ENCODE measurements at places on chromosomes 11 and 22.

DNA sequence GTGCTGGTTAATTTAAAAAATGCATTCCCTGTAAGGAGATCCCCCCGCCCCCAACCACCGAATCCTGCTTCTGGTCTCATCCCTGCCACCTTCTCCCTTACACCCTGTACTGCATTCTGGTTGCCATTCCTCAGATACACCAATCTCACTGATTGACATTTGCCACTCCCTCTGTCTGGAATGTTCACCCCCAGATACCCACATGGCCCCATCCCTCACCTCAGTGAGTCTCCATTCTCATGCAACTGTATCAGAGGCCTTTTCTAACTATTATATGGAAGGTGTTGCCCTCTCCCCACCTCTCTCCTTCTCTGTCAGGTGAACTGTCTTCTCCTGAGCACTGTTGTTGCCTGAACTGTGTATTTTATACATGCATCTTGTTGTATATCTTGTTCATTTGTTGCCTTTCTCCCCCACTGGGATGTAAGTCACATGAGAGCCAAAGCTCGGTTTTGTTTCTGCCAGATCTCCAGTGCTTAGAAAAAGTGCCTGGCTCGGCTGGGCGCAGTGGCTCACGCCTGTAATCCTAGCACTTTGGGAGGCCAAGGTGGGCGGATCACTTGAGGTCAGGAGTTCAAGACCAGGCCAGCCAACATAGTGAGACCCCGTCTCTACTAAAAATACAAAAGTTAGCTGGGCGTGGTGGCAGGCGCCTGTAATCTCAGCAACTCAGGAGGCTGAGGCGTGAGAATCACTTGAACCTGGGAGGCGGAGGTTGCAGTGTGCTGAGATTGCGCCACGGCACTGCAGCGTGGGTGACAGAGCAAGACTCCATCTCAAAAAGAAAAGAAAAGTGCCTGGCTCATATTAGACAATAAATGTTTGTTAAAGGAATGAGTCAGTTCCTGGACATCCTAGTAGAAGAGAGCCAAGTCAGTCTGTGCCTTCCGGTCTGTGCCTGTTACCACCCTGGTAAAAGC lies 61.0 kb downstream of the TNRC6B start:
- peak; percentile 72 for DNase-seq

- DNase-seq, result no peak
These were observed 370.2 kb downstream of the CTTN start for GRCh38 chr11:70768346-70769095.

- no peak for DNase-seq
These were observed 2.1 kb downstream of the LGALS12 start for GRCh38 chr11:63508009-63508408.

DNA sequence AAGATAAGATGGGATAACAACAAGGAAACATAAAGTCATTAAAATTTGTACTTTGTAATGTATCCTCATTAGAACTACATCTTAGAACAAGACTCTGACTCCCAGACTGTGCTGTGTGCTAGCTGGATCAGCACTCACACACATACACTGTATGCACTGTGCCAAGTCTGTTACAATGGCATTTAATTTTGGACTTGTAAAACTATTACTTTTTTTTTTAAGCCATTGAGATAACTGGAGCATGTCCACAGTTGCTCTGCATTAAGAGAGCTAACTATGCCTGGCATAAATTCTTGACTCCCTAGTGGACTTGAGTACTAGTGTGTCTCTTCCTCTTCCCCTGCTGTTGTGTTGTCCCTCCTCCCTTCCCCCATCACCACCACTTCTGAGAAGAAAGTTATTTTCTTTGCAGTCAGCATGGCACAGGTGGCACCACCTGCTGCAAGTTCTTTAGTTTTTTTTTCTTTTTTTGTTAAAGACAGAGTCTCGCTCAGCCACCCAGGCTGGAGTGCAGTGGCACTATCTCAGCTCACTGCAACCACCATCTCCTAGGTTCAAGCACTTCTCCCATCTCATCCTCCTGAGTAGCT lies 268.6 kb downstream of the TMEM135 start:
- no peak for DNase-seq

DNA sequence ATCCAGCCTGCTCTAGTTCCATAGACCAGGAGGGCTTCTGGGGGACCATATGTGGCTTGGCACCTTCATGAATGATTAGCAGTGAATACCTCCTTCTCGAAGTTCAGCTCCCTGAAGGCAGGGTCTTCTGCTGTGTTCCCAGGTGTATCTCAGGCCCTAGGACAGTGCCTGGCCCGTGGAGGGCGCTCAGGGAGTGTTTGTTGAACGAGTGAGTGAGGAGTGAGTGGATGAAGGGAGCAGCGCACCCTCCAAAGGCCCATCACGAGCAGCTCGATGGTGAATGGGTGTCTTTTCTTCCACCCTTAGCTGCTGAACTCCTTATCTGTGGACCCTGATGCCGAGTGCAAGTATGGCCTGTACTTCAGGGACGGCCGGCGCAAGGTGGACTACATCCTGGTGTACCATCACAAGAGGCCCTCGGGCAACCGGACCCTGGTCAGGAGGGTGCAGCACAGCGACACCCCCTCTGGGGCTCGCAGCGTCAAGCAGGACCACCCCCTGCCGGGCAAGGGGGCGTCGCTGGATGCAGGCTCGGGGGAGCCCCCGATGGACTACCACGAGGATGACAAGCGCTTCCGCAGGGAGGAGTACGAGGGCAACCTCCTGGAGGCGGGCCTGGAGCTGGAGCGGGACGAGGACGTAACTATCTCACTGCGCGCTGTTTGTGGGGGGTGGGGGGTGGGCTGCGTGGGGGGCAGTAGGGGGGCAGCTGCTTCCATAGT lies 9.5 kb downstream of the ANO1 start:
- DNase-seq, result no peak

DNA sequence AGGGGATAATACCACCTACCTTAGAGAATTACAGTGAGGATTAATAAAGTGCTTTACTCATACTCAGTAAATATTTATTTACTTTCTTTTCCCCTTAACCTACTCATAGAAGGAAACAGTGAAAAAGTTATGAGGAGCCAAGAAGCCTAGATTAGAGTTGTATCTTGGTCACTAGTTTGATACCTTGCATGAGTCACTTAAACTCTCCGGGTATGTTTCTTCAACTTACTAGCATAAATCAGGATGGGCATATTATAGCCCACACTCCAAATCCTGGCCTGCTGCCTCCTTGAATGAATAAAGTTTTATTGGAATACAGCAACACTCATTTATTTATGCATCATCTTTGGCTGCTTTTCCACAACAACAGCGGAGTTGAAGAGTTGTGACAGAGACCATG lies 8.2 kb downstream of the FBXO3 start:
- no peak for DNase-seq

DNA sequence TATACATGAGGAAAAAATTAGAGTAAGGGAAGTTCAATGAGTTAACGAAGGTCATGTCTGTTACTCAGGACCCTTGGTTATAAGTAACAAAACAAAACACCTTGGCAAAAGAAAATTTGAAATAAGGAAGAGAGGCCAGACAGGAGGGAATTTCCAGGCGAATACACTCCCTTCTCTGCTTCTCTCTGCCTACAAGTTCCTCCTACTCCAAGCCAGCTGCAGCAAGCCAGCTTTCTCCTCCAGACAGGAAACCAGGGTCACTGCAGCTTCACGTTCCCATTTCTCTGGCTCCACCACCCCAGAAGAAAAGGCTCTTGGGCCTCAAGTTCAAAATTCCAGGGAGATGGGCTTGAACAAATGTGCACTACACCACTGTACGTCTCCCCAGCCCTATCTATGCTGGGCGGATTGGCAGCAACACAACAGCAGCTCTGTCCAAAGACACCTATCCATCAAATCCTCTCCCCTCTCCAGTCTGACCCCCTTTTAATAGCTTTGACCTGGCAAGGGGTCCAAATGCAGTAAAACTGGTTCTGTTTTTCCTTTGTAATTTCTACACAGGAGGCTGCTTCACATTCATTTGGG lies 27.7 kb downstream of the SMCO4 start:
- no peak for DNase-seq

DNA sequence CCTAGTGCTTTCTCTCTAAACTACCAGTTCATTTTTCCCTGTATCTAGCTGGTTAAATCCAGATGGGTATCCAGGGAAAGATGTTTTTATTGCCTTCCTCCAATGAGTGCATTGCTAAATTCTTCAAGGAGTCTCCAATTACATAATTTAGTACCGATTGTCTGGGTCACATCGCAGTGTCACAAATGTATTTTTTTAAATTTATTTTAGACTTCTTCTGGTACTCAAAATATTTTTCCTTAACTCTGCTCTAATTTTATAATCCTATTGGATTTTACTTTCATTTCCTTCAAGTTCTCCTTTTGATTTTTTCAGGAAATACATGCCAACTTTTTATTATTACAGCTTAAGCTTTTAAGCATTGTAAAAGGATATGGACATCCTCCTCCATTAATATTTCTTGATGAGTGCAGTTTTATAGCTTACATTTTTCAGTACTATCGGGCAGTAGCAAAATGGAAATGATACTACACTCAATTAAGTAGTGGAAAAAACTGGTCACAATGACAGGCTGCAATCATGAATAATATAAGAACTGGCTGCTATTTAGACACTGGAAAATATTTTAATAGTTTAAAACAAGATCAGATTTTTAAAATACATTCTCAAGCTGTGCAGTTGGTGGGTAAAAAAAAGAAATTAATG lies 20.3 kb downstream of the BBOX1 start:
- no peak for DNase-seq

GRCh38 chr22:24335496-24335895 lies 64.9 kb downstream of the SPECC1L start:
- DNase-seq, result no peak

GRCh38 chr22:32994041-32994830 lies 63.9 kb downstream of the SYN3 start:
- DNase-seq, result no peak

GRCh38 chr22:38490475-38490874 lies 15.6 kb downstream of the DDX17 start:
- DNase-seq, result no peak

DNA sequence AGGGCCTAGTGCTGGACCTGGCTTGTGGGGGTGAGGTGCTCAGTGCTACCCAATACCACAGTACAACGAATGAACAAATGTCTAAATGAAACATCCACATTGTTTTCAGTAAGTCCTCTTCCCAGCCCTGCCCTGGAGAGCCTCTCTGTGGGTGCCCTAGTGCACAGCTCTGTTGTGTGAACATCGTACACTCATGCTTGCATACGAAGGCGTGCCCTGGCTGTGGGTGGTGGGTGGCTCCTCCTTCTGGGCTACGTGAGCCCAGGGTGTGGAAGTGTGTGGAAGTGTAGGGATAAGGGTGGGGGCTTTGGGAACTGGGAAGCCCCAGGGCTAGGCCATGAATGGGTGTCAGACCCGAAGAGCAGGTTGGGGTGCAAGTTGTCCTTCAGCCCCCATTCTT lies 592 bp upstream of the NLRX1 start:
- no peak for DNase-seq

DNA sequence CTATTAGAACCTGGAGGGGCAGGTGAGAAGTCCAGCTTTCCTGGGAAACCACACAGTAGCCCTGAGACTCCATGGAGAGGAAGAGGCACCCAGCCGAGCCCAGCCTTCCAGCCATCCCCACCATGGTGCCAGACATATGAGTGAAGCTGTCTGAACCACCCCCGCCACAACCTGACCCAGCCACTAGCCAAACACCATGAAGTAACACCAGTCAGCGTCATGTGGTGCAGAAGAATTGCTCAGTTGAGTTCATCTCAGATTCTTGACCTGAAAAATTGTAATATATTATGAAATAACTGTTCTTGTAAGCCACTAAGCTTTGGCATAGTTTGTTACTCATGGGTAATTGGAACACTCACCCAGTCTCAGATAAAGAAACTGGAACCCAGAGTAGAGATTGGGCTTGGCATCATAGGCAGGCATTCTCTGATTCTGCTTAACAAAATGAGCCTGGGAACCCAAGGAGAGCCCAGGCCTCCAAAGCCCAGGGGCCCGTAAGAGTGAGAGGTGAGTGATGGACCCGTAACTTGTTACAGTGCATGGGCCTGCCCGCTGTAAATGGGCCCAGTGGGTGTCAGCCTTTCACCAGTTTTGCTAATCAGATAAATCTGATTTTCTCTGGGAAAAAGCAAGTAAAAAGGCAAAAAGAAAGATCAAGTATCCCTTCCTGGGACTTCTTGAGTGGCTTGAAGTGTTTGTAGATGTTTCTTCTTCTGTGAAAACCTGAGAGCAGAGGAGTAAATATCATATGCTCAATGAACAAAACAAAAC lies 305.5 kb downstream of the DDX10 start:
- DNase-seq, result no peak

DNA sequence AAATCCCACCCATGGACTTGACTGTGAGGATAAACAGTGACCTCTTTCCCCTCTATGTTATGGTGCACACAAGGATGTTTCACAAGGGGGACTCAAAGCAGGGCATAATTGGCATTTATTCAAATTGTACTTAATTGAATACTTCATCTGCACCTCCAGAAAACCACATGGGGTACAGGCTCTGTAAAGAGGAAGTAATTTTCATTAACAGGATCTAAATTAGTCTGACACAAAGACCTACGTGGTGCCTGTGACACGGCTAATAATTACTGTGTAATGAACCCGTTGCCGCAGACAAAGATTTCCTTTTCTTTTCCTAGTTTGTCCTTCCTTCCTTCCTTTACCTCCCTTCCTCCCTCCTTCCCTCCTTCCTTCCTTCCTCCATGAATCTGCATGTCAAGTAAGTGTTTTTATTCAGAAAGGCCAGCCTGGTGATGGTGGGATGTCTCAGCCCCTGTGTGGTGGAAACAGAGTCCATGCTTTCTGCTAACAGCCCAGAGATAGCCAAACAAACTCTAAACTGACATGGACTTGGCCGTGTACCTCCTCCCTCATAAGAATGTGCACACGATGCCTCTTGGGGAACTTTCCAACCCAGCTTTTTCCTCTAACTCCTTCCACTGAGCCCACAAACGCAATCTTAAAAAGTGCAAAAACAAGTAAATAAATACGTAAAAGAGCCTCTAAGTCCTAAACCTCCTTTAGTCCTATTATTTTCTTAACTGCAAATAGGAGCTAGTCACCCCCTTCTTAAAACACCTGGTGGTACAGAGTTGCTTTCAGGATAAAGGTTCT lies 118.8 kb downstream of the INSC start:
- DNase-seq, result no peak

DNA sequence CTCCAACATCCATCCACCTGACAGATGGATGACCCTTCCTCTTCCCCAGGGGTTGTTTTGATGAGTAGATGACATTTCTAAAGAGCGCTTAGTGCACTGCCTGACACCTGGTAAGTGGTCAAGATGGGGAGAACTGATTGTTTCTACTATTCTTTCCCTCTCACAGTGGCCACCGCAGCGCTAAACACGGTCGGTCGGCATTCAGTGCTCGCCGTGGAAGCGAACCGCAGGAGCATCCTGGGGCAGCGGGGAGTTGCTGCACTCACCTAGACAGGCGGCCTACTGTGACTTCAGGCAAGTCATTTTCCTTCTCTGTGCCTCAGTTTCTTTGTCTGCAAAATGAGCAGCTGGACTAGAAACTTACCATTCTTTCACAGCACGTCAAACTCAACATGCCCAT lies 5.0 kb upstream of the BEST1 start:
- no peak for DNase-seq

Measured in RWPE1 (cell line).